Stimulated activated naive CD8-positive, alpha-beta T cell treated with anti-CD3 and anti-CD28 coated beads, Interleukin-15, Interleukin-2, amounts not matched to agents 100 U/mL and 50 U/mL, for 24 hours (primary cell): ENCODE measurements at places on chromosomes 5 and 9.

DNA sequence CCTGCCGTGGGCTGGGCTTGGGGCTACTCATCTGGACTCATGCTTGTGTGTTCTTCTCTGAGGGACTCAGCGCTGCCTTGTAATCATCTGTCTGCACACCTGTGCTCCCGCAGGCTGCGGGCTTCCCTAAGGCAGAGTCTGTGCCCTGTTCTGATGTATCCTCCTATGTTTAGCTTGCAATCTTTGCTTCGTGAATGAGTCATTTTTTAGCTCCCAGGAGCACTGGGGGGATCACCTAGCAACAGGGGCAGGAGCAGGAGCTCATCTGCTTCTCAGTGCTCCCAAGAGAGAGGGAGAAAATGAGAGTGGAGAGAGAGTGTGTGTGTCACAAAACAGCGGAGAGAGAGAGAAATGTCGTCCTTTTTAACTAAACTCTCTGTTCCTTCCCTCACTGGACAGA lies 202.4 kb upstream of the ZNF618 start:
- no peak for DNase-seq

GRCh38 chr9:92042260-92042659 lies 73.0 kb downstream of the SPTLC1 start:
- DNase-seq: no peak

GRCh38 chr5:159496773-159497172 lies 166.5 kb upstream of the IL12B start:
- no peak for DNase-seq

GRCh38 chr9:125485471-125486151 lies 221.4 kb downstream of the MAPKAP1 start:
- DNase-seq: no peak

- no peak for DNase-seq
Observed at GRCh38 chr9:93646640-93647178, 70.3 kb downstream of the PHF2 start.
